Activated CD4-positive, alpha-beta T cell treated with anti-CD3 and anti-CD28 coated beads, Interleukin-2, amount 50 U/mL, for 4 hours (primary cell): ENCODE measurements at places on chromosomes 7 and 10.

GRCh38 chr10:71763352-71764127, 9.8 kb downstream of the VSIR start:
- no peak for DNase-seq

DNA sequence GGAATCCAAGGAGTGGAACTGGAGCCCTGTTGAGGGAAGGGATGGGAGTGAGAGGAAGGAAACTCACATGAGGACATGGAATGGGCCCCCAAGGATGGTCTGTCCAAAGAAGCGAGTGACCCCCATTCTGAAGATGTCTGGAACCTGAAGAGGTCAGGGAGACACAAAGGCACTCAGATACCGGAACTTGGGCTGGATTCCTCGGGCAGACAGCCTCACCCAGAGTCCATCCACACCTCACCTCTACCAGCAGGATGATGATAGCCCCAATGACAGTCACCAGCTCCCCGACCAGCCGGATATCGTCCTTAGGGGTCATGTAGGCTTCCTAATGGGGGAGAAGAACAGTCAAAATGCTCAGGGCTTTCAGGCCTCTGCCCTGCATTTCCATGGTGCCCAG, 10.7 kb downstream of the TRPV6 start:
- DNase-seq = no peak

GRCh38 chr10:22723783-22724182, 9.4 kb upstream of the PIP4K2A start:
- DNase-seq = no peak

DNA sequence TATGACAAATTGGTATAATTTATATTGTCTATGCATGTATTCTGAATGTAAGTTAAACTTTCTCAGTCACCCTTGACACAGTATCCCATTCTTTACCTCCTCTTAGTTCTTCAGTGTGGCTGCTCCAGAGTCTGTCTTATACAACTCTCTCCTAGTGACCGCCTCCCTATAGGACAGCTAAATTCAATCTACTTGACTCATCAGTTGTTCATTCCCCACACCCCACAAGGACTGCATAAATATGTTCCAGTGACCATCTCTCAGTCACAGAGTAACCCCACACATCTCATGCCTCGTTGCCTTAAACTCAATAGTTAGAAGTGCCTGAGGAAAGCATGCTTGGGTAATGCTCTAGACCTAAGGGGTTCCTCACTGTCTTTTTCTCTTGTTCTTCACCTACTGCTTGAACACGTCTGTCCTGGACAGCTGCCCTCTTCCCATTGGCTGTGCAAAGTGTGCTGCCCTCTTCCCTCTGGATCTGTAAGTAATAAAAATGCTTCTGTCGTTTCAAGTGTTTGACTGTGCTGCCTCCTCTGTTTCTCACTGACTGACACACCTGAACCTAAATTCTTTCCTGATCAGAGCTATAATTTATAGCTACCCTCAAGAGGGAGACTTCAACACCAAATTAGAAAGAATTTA, 494.6 kb upstream of the GRM3 start:
- DNase-seq = no peak

DNA sequence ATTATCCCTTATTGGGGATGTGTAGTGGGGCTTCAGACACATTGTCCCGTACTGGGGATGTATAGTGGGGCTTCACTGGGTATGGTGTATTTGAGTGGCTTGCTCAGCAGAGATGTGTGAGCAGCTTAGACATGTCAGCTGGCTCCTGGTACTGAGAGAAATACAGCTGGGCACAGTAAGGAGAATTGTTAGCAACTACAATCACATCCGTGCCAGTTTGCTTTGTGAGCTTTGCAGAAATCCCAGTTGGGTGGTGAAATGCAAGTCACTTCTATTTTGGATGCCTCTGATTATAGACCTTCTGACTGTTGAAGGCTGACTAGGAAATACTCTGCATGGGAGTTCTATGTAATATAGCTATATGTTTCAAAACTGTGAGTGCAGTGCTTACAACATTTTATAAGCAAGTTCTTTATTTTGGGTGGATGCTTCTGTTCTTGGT, 10.8 kb downstream of the CCNY start:
- no peak for DNase-seq
